ENCODE measurements at places on chromosomes 5 and 9.

DNA sequence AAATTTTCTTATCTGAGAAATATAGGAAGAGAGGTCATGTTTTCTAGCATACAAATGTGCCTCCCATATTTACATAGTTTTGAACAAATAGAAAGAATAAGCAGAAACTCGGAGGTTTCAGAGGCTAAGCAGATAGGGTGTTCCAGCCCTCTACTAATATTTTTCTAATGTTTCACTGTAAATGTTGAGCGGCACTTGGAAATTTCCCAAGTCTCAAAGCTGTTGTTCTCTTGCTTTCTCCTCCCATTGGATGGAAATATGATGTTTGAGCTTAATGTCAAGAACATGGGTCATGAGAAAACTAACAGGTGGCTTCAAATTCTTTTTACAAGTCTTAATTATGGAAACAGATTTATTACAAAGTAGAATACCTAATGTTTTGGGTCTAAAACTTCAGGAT lies 5.1 kb downstream of the SPINK1 start:
- DNase-seq = no peak

DNA sequence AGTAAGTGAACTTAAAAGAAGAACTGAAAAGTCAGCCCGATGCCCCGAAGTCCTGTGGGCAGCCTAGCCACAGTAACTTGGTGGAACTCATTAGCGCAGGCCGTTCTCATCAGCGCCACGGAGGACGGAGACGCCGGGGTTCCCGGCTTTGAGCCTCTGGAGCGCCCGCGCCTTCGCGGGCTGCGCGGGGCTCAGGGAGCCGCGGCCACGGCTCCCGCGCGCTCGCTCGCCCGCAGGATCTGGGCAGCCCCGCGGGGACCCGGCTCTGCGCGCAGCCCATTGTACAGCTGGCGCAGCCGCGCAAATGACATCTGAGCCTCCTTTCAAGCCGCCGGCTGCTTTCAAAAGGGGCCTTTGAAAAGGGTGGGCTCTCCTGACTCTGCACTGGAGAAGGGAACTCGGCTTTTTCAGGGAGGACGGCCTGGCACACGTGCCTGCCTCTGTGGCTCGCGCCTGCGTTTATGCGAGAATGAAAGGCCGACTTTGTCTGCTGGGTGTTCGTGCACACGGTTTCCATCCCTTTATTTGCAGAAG lies 40.7 kb downstream of the TLR4 start:
- DNase-seq = no peak

GRCh38 chr5:82057051-82057450 lies 85.2 kb downstream of the ATG10 start:
- no peak for DNase-seq

DNA sequence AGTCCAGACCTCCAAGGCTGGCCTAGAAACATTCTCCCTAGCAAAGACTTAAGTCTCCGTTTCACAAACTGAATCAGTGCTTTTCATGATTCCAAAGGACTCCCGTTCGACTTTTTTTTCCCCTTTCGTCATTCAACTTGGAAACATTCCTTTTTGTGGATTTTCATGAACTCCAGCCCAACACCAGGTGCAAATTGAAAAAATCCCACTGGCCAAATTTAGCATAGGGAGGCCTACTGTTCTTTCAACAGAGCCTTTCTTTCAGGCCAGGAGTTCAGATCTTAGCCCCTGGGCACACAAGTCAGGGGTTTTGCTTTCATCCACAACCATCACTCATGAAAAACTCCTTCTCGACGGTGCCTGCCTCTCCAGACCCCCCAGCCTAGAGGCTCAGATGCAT lies 285.3 kb downstream of the PIK3R1 start:
- DNase-seq = no peak

- peak; percentile 59 for DNase-seq
These were observed 69.9 kb downstream of the TRIM32 start for GRCh38 chr9:116757030-116757429.

GRCh38 chr5:66134407-66134861 lies 9.7 kb upstream of the SREK1 start:
- DNase-seq = no peak

DNA sequence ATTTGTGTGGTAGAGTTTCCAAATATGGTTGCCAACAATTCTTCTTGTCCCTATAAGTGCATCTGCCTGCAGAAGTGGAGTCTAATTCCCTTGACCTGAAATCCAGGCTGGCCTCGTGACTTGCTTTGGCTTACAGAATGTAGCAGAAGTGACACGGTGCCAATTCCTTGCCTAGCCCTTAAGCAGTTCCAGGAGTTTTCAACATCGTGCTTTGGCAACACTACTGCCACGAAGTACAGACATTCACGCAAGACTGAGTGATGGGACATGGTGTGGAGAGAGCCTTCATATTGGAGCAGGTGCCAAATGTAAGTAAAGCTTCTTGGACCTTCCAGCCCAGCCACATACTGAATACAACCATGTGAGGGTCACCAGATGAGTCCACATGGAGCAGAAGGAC lies 92.9 kb upstream of the NEK6 start:
- DNase-seq = no peak
